ENCODE measurements at places on chromosomes 1 and 21.

DNA sequence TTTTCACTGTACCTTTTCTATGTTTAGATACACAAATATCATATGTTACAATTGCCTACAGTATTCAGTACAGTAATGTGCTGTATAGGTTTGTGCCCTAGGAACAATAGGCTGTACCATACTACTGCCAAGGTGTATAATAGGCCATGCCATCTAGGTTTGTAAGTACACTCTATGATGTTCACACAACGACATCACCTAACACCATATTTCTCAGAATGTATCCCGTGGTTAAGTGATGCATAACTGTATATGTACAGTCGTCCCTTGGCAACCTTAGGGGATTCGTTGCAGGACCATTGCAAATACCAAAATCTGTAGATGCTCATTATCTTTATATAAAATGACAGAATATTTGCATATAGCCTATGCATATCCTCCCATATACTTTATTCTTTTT, 5.8 kb upstream of the SSR2 start:
- no peak for DNase-seq

- DNase-seq = no peak
These were observed 57.8 kb downstream of the EPB41 start for GRCh38 chr1:28971980-28972771.

- DNase-seq = no peak
These were observed 25.8 kb upstream of the DENND1B start for GRCh38 chr1:197801111-197801482.

- DNase-seq = no peak
These were observed 155.7 kb downstream of the FGGY start for GRCh38 chr1:59452559-59452958.

GRCh38 chr1:6984986-6985385, 199.7 kb downstream of the CAMTA1 start:
- no peak for DNase-seq

- no peak for DNase-seq
These were observed 47.1 kb upstream of the OLIG2 start for GRCh38 chr21:32978331-32979270.

GRCh38 chr1:7299994-7300393, 471.1 kb upstream of the VAMP3 start:
- DNase-seq = no peak

DNA sequence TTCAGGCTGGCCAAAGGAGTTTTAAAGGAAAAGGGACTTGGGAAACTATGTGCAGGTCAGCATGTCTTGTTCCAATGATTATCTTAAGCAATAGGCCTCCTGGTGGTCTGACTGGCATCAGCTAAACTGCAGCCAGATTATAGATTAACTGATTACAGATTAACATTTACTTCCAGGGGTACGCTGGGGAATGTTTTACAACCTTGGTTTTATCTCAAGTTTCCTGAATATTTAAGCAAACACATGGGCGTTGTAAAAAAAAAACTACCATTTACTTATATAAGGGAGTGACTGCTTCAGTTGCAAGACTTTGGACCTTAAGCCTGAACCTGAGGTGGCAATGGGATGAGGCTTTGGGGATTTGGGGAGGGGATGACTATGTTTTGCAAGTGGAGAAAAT, 600.6 kb upstream of the B3GALT2 start:
- DNase-seq = no peak

DNA sequence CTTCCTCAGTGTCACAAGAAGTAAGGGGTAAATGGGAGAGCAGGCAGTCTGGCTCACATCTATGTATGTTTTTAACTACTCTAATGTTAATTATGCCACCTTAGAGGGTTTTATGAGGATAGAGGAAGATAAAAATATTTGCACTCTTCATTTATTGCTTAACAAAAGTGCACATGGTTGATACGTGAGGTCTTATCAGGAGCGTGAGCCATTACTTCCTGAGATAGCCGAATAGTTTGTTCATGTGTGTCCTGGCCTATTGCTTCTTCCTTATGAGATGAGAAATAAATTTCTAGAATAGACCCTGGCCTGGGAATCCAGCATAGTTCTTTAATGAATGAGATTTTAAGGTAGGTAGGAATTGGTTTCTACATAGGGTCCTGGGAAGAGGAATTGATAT, 471.1 kb upstream of the B3GALT2 start:
- no peak for DNase-seq

DNA sequence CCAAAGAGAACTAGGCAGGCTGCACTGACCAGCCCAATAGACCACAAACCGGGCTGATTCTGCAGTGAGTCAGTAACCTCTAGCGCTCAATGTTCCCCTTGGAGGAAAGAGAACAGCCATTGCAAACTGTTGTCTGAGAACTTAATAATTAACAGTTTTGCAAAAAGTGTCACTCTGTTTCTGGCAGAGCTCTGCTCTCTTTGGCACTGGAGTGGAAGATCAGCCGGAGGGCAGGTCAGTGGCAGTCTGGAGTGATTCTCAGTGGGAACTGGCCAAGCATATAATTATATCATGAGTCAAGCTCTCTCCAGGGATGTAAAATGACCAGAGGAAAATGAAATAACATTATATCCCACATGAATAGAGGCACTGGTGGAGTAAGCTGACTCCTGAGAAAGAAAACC, 238.3 kb downstream of the HLX start:
- DNase-seq = no peak

DNA sequence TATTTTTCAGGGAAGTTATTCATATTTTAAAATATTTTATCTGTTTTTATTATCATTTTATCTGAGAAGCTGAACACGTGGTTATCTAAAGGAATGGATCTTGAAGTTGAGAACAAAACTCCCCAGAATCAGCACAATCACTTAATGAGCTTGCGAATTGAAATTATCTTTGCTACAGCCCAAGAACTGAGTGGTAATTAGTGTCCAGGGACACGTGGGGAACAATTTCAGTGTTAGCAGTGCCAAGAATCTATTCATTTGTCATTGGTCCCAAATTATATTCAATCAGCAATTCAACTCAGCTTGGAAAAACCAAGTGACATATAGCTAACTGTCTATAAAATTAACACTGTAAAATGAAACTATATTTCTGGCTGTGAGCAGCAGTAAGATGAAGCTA, 197.6 kb upstream of the UBE2U start:
- DNase-seq = no peak

GRCh38 chr1:87044840-87045239, 130.4 kb downstream of the HS2ST1 start:
- peak; percentile 62 for DNase-seq

- no peak for DNase-seq
These were observed 7.6 kb downstream of the ATP1A1 start for GRCh38 chr1:116380499-116381242.

DNA sequence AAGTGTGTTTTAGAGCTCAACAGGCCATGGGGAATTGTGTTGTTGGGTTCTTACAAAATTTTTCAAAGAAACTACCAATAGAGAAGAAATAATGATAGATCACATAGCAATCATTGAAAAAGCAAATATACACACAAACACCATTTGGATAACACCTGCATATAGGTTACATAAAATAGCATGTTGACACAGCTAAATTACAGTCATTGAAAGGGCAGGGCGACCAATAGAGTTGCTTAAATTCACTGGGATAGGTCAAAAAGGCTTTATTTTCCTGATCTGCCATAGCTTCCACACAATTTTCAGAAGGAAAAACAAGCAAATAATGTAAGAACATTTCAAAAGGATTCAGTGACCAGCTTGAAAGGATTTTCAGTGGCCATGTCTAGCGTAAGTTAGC, 57.9 kb upstream of the FGGY start:
- DNase-seq = no peak

GRCh38 chr1:167775178-167775577, 53.4 kb downstream of the MPZL1 start:
- DNase-seq = no peak

Measured in CD4-positive, alpha-beta T cell treated with Interleukin-10 for 1 hour (primary cell).